ENCODE measurements at places on chromosomes 16 and 17.

- DNase-seq, result no peak
- H3K27ac ChIP-seq, result no peak overlapping the region
- H3K27me3 ChIP-seq, result peaks cover 3% of the 10 kb centered on the region
- H3K36me3 ChIP-seq, result no peaks in the 10 kb centered on the region
- peaks cover under 1% of the 10 kb centered on the region for H3K4me1 ChIP-seq
Observed at GRCh38 chr17:82691714-82692113, 6.8 kb downstream of the RAB40B start.

- peaks cover 37% of the 10 kb centered on the region for H3K4me1 ChIP-seq
- H3K4me3 ChIP-seq, result no peak overlapping the region
- H3K36me3 ChIP-seq, result no peaks in the 10 kb centered on the region
- DNase-seq, result no peak
- no peaks in the 10 kb centered on the region for H3K27me3 ChIP-seq
Observed at GRCh38 chr16:24737391-24737871, 8.0 kb downstream of the TNRC6A start.

DNA sequence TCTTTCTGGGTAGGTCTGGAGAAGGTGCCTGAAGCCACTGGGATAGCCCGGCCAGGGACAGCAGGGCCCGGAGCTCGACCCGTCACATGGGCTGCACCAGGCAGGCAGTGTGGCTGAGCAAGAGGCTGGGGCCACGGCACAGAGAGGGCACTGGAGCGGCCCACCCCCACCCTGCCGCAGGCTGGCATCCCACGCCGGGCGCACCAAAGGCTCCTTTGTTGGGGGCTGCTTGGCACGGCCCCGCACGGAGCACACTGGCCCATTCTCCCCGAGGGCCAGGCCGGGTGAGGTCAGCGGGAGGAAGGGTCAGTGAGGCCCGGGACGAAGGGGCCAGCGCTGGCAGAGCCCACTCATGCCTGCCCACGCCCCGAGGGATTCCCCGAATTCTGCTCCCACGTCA, 36.5 kb upstream of the PVALEF start:
- no peak for DNase-seq
- no peaks in the 10 kb centered on the region for H3K27me3 ChIP-seq
- no peaks in the 10 kb centered on the region for H3K36me3 ChIP-seq

DNA sequence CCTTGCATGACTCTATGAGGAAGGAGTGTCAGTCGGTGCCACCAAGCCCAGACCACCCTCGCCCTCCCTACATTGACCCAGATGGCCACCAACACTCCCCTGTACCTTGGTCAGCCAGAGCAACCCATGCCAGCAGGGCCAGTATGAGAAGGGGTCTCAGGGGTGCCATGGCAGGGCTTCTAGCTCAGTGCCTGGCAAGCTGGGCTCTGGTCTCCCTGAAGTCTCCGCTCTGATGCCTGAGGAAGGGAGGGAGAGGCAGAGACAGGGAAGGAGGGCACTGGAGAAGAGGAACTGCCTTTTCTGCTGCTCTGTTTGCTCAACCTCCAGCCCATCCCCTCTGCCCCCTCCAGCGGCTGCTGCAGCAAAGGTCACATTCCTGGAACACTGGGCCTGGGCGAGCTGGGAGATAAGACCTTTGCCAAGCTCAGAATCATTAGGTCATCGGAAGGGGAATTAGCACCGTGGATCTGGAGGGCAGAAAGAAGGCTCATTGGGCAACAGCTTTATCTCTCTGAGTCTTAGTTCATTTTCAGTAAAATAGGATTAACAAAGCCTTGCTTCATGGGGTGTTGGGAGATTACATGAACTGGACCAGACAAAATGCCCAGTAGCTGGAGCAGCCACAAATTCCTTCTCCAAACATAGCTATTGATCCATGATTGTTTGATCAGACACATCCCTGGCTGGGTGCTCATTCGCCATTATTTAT, at the start of gene VTN:
Gene VTN, minus strand, starts transcription at position 273 of the 709 bp plus-strand sequence. Its CDS starts 104 bp downstream, at position 169.
- H3K27me3 ChIP-seq, result peaks cover 7% of the 10 kb centered on the region
- no peak for DNase-seq
- H3K36me3 ChIP-seq, result no peaks in the 10 kb centered on the region
- peaks cover 26% of the 10 kb centered on the region for H3K4me1 ChIP-seq

Measured in spleen (tissue), 13 donors.